HT1080 (cell line): ENCODE measurements at places on chromosomes 7 and 10. TPM values are rescaled to one million over a fixed set of nuclear protein-coding genes. Genes with fewer than 3 reads are reported as not detected.

- no peak for DNase-seq
These were observed 126.7 kb upstream of the TMEM196 start for GRCh38 chr7:19900118-19900517.

DNA sequence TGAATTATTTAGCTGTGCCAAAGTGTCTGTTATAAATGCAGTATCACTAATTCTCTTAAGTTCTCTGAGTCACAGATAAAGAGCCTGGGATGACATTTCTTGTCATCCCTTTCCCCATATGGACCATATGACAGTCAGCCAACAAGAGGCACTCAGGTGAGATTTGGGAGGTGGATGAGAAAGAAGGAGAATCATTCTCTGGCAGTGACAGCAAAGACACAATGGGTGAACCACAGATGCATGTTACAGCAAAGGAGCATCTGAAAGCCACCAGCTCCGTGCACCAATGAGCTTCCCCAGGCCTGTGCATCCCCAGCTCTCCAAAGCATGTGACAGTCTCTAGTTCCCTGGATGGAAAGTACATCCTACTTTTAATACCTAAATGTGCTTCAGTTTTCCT is 10.8 kb downstream of the GIMAP6 start:
- no peak for DNase-seq

DNA sequence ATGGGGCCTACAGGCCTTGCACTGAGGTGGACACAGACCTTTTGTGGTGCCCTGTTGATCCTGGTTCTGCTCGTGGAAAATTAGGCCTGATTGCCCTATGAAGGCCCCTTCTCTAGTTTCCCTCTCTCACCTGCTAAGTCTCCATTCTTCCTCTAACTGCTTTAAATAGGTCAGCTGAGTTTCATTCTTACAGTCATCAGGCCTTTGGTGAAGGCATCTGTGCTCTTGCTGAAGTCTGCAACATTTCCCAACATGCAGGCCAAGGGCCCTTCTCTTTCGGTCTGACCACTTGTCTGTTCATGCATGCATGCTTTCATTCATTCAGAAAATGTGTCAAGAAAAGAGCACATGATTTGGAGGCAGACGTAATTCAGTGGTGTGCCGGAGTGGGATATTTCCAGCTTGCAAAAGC is 244.0 kb downstream of the BUB3 start:
- DNase-seq: no peak

DNA sequence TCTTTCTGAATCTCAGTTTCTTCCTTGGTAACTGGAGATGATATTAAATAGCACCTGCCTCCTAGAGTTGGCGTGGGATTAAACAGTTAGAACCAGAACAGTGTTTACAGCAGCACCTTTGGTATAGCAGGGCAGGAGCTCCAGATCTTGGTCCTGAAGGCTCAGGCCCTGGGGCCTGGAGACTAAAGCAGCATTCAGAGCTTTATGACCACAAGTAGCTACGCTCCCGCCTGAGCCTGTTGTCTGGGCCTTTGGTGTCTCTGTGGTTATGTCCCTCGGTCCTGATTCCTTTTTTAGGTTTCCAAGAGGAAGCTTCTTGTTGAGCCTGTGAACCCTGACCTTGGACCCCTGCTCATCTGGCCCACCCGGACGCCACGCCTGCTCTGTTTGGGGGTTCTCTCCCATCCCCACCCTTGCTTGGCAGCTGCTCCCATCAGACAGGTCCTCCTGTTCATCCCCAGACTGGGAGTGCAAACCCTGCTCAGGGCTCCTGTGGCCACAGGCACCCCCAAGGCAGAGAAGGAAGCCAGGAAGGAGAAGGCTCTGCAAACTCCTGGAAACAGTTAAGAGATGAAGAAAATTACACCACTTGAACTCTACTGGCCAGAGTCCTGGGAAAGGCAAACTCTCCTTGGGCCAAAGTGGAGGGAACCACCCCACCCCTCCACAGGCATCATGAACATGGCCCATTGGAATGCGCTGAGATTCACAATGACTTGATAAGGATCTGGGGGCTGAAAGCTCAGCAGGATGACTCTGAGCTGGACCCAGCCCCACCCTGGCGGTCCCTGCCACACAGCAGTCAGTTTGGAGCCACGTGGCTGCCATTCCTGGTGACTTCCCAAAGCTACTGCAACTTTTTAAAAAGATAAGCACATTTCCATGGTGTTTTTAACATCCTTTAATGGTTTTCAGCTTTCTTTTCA is 50.1 kb upstream of the TMEM72 start:
- DNase-seq: peak; percentile 39

GRCh38 chr10:6919077-6919476 is 339.0 kb upstream of the PRKCQ start:
- no peak for DNase-seq

- no peak for DNase-seq
These were observed 307.9 kb downstream of the PARD3 start for GRCh38 chr10:34507217-34507616.

The ACSM6 gene
- total RNA-seq: not detected in 2 replicates

The HABP2 gene
- not detected in 2 replicates for total RNA-seq

DNA sequence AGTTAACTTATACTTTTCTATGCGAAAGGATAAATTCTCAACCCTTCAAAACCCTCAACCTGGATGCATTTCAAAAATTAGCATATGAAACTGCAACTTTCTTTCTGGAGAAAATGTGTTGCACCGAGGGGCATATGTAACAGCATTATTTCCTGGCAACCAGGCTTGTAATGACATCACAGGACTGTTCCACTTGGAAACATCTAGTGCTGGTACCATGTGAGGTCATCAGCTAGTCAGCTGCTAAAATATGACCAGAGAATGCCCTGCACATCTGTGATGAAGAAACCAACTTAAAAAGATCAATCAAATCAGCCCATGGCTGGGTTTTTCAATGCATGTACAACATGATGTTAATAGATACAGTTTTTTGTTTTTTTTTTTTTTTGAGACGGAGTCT is 40.0 kb downstream of the FGFR2 start:
- no peak for DNase-seq

The RBM33 gene
- total RNA-seq: 18.8 and 19.7 TPM in 2 replicates

The GTF2I gene
- total RNA-seq: 94.4 and 205 TPM in 2 replicates

GRCh38 chr10:70673043-70673928 is 980 bp downstream of the ADAMTS14 start:
- DNase-seq: no peak

DNA sequence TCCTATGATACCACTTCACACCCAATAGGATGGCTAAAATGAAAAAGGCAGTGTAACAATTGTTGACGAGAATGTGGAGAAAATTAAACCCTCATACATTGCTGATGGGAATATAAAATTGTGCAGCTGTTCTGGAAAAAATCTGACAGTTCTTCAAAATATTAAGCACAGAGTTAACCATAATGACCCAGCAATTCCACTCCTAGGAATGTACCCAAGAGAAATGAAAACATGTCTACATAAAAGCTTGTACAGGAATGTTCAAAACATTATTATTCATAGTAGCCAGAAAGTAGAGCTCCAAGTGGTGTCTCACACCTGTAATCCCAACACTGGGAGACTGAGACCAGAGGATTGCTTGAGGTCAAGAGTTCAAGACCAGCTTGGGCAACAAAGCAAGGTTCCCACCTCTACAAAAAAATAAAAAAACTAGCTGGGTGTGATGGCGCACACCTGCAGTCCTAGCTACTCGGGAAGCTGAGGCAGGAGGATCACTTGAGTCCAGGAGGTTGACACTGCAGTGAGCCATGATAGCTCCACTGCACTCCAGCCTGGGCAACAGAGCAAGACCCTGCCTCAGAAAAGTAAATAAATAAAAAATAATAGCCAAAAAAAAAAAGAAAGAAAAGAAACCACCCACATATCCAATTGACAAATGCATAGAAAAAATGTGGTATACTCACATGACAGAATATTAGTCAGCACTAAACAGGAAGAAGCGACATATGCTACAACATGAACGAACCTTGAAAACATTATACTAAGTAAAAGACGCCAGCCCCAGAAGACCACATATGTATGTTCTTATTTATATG is 5.0 kb downstream of the RHEB start:
- DNase-seq: no peak

- no peak for DNase-seq
These were observed 22.3 kb downstream of the DLG5 start for GRCh38 chr10:77904100-77904840.

DNA sequence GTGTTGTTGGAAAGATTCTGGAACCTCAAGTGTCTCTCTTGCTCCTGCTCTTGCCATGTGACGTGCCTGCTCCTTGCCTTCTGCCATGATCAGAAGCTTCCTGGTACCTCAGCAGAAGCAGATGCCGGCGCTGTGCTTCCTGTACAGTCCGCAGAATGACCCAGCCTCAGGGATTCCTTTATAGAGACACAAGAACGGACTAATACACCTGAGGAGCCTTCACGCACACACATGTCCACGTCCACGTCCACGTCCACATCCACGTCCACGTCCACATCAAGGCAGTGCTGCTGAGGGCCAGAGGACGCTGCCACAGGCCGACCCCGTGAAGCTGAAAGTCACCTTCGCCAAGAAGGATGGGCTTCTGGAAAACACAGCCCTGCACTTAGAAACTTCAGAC is 190.1 kb downstream of the MAD1L1 start:
- no peak for DNase-seq

DNA sequence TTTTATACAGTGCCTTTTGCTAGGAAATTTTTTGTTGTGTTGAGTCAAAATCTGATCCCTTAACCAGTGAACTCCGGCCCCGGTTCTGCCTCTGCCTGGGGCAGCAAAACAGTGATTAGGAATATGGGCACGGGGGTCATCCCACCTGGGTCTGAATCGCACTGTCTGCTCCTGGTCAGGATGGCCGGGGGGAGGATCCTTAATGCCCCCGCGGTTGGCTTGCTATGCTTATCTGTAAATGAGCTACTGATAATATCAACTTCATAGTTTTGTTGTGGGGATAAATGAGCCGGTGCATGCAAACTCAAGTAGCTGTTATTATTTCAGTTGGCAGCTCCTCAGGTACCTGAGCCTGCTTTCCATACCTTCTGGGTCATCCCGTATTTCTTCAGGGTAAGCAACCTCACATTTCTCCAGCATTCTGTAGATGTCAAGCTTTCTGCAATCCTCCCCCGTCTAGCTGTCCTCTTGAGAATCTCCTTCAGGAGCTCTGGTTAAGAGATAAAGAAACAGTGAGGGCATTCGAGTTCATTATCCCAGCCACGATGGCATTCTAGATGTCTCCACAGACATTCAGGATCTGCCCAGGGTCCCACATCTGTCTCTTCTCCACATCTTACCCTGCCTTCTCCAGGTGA is 592.2 kb downstream of the SDK1 start:
- no peak for DNase-seq

The GRID2IP gene
- total RNA-seq: not detected in 2 replicates

The ENTPD1 gene
- total RNA-seq: not detected in 2 replicates

GRCh38 chr7:36764929-36765328 is 40.6 kb upstream of the AOAH start:
- no peak for DNase-seq

The ITGB8 gene
- total RNA-seq: 1.1 and 1.2 TPM in 2 replicates

The CYP2C19 gene
- not detected in 2 replicates for total RNA-seq

- DNase-seq: no peak
These were observed 2.0 kb downstream of the WDR91 start for GRCh38 chr7:135209225-135209834.

DNA sequence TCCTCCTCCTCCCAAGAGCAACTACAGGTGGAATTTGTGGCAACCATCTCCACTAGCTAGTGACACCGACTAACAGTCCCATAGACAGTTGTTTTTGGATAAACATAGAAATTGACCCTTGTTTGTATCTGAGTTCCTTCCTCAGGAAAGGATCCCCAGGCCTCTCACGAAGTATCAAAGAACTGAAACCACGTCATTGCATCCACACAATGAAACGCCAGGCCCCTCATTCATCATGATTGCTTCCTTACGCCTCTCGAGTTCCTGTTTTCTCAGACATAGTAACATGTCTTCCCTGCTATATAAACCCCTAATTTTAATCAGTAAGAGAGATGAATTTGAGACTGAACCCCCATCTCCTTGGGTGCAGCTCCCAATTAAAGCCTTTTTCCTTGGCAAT is 18.1 kb downstream of the SLC35G1 start:
- DNase-seq: no peak

The CDK5 gene
- total RNA-seq: 67.8 and 70.2 TPM in 2 replicates

The MNX1 gene
- total RNA-seq: 0.37 TPM in 1 of 2 replicates, not detected in the other

The PTPN20 gene
- not detected in 2 replicates for total RNA-seq

DNA sequence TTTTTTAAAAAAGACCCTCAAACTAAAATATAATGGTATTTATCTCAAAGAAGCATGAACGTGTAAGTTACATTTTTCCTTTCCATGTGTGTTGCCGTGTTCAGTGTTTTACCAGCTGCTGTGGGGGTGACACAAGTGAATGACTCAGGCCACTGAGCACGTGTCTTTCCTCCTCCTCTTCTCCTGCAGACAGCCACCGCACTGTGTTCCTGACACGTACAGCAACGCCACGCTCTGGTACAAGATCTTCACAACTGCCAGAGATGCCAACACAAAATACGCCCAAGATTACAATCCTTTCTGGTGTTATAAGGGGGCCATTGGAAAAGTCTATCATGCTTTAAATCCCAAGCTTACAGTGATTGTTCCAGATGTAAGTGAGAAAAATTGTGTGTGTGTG is 29.7 kb downstream of the TMEM248 start:
- peak; percentile 61 for DNase-seq

GRCh38 chr7:29458933-29459332 is 104.7 kb upstream of the PRR15 start:
- DNase-seq: no peak

The RADIL gene
- total RNA-seq: 0.14 and 0.57 TPM in 2 replicates

DNA sequence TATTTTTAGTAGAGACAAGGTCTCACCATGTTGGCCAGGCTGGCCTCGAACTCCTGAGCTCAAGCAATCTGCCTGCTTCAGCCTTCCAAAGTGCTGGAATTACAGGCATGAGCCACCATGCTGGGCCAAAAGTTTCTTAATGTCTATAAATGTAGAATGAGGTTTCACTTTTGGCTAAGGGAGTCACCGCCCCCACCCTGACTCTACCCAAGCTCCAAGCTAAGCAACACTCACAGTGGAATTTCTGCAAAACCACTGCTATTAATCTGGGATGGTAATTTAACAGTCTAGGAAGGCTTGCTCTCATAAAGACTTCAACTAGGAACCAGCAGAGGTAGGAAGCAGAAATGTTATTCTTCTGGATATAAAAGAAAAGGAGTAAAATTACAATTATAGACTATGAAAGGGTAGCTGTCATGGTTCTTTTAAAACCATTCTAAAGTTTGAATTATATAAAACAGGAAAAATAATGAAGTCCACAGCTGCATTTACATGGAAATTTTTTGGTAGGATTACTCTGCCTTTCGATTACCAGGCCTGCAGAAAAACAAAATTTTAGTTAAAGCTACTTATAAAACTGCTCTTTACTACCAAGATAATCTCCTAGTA is 211.6 kb downstream of the SFMBT2 start:
- DNase-seq: no peak

GRCh38 chr7:160958-161725 is 31.2 kb upstream of the FAM20C start:
- DNase-seq: no peak

GRCh38 chr10:86632009-86632800 is 22.1 kb upstream of the OPN4 start:
- DNase-seq: no peak

The TMEM176A gene
- total RNA-seq: not detected in 2 replicates
